HT-29 (cell line): ENCODE measurements at places on chromosomes 6 and 20.

GRCh38 chr6:27604986-27605385, 132.1 kb upstream of the ZNF184 start:
- DNase-seq: no peak

DNA sequence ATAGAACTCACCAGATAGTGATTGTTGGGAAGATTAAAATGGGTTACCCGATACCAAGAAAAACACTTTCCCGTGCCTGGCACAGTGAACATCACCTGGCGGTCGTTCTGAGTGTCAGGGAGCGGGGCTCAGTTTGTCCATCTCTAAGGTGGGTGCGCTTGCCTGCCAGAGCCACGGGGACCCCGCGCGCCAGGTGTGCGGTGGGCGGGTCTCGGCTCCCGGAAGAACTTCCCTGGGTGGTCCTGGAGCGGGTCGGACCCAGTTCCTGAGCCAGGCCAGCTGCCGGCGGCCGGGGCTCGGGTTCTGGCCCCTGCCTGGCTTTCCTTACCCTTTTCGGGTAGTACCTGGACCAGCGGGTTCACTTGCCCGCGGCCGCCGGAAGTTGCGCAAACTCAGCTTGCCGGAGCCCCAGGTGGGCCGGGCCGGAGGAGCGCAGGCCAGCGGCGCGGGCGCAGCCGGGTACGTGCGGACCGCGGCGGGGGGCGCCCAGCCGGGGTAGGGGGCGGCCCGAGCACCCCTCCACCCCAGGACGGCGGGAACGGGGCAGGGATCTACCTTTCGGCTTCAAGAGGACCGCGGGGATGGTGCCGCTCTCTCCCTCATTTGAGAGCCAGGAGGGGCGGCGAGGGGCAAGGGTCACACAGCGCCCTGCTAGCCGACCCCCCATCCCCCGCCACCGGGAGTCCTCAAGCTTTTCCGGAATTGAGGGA, 7.5 kb downstream of the FAM110A start:
- peak; percentile 44 for DNase-seq

GRCh38 chr20:63738687-63739129, 868 bp upstream of the SLC2A4RG start:
- peak; percentile 82 for DNase-seq

- no peak for DNase-seq
Measured at GRCh38 chr6:98601716-98602115, 232.7 kb upstream of the POU3F2 start.

DNA sequence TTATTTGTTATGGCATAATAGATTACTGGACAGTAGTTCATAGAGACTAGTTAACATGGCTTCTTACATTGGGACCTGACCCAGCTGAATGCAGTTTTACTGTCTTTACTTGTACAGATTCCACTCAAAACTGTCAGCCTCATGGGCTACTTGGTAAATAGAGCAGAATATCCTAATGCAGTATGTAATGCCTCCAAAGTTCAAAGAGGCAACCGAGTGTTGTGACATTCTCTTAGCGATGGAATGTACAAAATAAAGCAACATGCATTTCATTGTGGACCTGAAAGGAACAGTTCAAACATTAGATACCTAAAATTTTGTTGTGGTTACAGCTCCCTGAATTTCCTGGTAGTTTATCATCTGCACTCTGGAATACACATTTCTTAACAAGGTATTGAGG, 29.1 kb upstream of the RGS17 start:
- DNase-seq: no peak

DNA sequence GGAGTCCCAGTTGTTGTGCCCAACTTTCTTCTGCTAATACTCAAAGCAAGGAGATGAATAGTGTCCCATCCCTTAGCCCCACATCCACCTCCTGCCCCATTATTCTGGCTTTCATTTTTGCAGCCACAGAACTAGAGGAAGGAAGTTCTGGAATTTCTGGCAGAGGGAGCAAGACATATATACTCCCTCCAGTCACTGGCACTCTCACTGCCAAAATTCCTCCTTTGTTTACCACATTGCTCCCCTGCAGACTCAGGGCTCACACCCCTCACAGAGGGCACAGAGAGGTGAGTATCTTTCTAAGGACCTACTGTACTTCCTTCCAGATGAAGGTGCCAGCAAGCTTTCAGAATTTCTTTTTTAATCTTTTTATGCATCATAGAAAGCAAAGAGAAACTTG, 168.0 kb upstream of the ID4 start:
- DNase-seq: no peak

GRCh38 chr6:157953580-157954091, 28.0 kb upstream of the SYNJ2 start:
- DNase-seq: peak; percentile 38

GRCh38 chr20:14745830-14746229, 408.4 kb upstream of the FLRT3 start:
- no peak for DNase-seq

DNA sequence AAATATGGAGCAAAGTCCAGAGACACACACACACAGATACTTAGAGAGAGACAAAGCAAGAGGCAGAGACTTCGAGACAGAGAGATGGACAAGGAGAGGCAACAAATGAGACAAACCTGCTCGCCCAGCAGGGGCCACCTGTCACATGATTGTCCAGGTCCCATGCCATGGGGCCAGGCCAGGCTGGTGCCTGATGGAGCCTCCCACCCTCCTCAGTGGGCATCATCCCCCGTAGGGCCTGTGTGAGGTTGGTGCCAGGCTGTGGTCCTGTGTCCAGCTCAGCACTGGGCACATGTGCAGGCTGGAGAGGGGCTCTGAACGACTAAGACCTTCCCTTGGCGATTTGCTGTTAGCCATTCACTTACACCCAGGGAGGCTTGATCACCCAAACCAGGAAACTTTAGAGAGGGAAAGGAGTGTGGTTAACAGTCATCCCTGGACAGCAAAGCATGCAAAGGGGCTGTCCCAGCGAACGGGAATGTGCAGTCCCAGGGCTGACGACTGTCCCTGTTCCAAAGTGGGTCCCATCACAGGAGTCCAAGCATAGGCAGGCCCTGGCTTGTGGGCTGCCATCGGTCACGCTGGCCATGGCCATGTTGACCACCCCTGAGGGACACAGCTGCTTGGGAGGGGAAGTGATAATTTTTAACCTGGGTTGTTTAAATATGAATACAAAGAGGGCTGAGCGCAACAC, 38.4 kb upstream of the PHACTR3 start:
- no peak for DNase-seq

DNA sequence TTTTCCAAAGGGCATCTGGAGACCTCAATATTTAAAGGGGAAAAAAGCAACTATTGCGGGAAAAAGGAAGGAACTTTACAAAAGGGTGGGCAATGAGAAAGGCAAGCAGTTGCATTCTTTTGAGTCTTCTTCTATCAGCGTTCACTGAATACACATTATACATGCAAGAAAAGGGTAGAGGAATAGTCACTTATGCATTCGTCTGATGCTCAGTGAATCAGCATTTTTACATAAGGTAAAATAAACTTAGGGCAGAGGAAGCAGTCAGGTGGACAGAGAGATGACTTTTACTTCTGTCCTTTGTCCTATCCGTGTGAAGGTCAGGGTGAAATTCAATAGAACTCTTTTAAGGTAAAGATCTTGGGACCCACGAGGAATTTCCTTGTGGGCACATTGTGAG, 49.3 kb downstream of the PRND start:
- no peak for DNase-seq

DNA sequence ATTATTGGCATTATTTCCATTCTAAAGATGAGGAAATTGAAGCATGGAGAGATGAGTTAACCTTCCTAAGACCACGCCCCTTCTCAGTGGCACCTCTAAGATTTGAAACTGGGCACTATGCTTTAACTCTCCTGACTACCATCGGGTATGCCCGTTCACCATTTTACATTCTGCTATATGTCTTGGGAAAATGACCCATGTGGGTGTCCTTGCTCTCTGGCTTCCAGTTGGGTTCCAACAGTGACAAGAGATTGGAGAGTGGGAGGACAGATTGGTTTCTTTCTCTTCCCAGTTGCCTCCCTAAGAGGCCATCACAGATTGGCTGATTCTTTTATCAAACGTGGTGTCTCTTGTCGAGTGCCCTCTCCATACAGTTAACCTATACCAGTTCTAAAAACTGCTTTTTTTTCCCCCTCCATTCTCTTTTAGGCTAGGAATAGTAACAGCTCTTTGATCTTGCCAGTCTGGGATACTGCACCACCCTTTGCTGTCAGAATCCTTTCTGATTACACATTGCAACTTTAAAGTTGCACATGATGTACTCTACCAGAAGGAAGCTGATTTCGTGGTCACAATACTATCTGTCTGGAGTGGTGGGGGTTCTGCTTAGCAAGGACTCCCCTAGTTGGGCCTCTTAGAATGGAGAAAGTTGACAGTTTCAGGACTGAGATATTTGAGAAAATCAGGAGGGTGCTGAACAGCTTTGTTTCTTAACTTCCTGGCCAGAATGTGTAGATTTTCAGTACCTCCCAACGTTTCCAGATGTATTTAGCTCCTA, 88.0 kb upstream of the ELOVL5 start:
- DNase-seq: no peak

DNA sequence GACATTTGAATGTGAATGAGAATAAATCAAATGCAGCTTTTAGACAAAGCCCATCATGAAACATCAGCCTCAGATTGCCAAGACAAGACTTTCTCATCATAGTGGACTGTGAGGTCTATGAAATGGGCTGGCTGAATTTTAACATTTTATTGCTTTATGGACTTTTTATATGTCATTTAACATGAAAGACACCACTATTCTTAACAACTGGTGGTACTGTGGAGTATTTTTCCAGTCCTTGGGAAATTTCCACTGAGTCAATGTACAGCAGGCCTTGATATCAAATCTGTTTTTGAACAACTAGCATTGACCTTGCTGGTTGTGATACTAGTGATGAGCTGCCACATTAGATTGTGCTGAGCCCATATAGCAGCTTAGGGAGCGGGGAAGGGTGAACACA, 326.6 kb upstream of the CITED2 start:
- DNase-seq: no peak

GRCh38 chr6:157110607-157111006, 212.7 kb downstream of the TMEM242 start:
- no peak for DNase-seq

- peak; percentile 14 for DNase-seq
Measured at GRCh38 chr6:143098054-143098671, 37.5 kb downstream of the AIG1 start.

DNA sequence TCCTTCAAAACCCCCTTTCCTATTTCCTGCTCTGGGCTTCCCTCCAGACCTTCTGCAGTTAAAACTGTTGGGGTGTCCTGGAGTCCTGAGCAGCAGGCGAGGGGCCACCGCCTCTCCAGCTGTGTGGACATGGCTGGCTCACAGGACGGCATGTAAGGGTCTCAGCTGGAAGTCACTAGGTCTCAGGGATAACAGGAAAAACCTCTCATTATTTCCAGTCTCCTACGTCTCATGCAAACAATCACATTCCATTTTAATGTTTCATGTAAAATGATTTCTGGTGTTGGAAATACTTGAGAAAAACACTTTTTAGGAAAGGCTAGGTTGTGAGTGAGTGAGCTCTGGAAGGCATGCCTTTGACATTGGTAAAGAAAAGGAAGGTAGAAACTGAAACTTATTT, 158.7 kb downstream of the SCML4 start:
- no peak for DNase-seq

DNA sequence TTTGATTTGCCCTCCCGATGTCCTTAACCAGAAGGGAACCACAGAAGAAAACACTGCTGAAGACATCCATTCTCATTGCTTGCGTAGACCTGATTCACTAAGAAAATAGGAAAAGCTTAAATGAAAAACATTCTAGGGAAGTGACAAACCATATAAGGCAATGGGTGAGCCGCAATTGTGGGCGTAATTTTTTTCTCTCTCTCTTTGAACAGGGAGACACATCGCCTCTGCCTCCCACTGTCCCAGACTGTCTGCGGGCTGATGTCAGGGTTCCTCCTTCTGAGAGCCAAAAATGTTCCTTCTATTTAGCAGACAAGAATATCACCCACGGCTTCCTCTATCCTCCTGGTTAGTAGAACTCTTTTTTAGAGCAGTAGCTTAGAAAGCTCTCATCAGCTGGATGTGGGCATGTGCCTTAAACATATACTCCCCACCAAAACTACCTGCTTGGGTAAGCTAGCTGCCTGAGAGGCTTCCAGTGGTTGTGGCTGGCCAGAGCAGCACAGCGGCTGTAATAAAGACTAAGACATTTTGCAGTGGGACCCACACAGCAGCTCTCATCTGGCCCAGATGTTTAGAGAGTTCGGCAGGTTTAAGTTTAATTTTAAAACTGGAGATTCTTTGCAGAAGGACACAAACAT, 22.7 kb upstream of the CTAGE9 start:
- no peak for DNase-seq

GRCh38 chr6:5514353-5514752, 253.0 kb downstream of the FARS2 start:
- no peak for DNase-seq

- no peak for DNase-seq
Measured at GRCh38 chr20:62749851-62750445, 41.3 kb downstream of the NTSR1 start.

DNA sequence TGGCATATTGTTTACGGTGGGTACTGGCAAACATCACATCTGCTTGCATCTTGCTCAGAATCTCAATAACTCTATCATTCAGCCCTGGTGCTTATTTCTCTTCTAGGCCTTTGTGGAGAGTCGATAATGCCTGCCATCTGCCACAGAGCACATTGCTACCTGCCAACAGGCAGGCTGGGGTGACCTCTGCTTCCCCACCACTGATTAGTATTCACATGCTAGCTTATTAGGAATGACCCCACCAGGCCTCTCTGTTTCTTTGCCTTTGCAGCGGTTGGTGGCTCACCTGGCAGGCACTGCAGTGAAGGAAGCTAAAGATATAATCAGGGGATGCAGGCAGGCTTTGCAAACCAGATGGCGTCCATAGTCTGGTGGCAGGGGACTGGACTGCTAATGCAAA, 154.5 kb downstream of the MMS22L start:
- DNase-seq: no peak

GRCh38 chr6:166364456-166364855, 18.3 kb downstream of the MPC1 start:
- DNase-seq: no peak

DNA sequence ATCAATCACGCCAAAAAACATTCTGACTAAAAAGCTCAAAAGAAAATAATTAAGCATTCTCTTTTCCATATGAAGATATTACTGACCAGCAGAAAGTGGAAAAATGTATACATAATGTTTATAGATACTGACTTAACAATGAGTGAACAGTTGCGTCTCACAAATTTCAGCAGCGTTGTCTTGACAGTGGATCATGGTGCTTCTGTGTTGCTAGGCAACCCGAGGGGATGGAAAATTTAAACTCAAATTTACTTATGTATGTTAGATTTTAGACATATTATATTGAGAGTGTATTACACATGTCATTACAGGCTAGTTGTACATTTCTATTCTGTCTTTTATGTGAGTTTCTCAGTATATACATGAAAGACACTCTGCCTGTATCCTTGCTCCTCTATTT, 110.2 kb downstream of the LAMA2 start:
- DNase-seq: no peak

- DNase-seq: no peak
Measured at GRCh38 chr6:107841275-107841670, 17.2 kb upstream of the SCML4 start.

- no peak for DNase-seq
Measured at GRCh38 chr6:169811072-169811471, 59.6 kb downstream of the ERMARD start.

DNA sequence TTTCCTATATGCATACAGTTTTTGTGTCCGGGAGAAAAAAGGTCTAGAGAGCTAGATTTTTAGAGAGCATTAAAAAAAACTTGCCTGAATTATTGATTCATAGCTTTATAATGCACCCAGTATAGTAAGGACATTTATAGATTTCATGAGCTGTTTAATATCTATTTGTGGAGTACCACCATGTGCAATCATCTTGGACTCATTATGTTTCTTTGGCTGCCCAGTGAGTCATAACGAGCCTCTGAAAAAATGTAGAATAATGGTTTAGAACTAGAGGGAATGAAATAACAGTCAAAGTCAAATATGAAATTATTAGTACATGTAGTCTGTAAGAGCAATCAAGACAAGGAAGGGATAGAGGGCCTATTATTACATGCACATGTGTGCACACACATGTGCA, 350.0 kb downstream of the CD83 start:
- DNase-seq: no peak
